ENCODE measurements at places on chromosomes 12 and 14.

DNA sequence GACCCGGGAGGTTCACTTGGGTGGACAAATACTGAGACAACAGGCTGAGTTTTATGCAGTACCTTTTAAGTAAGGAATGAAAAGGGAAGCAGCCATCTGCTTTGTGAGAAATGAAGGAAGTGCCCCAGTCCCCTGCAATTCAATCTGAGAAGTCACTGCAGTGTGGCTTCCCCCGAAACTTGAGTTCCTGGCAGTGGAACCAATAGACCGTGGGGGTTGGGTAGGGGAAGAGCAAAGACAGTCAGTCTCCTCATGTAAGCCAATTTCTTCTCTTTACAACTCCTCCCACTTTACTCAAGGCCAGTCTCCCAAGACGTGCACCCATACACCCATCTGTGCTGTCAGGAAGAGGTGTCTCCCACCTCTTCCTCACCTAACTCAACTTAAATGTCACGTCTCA lies 206.5 kb downstream of the BCAT1 start:
- DNase-seq, result peak; percentile 88

- peak; percentile 33 for DNase-seq
Measured at GRCh38 chr12:15855646-15856045, 26.5 kb upstream of the STRAP start.

DNA sequence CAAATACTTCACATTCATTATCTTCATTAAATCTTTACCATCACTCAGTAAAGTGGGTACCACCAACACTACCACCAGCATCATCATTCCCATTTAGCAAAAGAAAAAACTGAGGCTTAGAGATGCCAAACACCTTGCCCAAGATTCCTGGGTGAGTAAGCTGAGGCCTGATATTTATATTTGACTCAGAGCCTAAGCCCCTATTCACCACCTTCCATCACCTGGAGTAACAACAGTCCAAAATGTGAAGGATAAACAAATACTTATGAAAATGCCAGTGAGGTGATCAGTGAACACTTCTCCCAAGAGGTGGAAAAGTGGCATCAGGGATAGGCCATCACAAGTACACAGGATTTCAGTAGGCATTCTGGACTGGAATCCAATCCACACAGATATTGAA lies 3.7 kb downstream of the SLC38A1 start:
- no peak for DNase-seq

DNA sequence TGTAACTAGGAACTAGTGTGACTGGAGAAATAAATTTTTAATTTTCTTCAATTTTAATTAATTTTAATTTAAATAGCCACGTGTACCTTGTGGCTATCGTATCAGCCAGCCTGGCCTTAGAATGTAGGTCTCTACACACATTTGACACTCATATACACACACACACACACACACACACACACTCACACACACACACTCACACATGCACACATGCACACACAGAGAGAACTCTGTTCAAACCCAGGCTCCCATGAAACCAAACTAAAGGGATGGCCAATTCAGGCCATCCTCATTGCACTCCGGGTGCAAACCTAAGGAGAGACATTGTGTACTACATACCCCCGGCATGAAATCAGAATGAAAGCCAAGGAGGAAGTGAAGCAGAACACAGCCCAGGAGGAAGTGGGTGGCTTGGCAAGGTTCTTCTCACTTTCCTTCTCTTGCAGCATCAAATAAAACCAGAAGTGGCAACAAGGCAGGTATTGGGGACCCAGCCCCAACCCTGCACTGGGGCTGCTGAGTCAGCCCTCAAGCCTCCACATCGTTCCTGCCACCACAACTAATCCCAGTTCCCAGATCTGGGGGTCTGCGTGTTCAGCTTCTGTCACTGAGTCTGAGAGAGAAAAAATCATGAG lies 26.2 kb upstream of the CHPT1 start:
- DNase-seq, result peak; percentile 80

DNA sequence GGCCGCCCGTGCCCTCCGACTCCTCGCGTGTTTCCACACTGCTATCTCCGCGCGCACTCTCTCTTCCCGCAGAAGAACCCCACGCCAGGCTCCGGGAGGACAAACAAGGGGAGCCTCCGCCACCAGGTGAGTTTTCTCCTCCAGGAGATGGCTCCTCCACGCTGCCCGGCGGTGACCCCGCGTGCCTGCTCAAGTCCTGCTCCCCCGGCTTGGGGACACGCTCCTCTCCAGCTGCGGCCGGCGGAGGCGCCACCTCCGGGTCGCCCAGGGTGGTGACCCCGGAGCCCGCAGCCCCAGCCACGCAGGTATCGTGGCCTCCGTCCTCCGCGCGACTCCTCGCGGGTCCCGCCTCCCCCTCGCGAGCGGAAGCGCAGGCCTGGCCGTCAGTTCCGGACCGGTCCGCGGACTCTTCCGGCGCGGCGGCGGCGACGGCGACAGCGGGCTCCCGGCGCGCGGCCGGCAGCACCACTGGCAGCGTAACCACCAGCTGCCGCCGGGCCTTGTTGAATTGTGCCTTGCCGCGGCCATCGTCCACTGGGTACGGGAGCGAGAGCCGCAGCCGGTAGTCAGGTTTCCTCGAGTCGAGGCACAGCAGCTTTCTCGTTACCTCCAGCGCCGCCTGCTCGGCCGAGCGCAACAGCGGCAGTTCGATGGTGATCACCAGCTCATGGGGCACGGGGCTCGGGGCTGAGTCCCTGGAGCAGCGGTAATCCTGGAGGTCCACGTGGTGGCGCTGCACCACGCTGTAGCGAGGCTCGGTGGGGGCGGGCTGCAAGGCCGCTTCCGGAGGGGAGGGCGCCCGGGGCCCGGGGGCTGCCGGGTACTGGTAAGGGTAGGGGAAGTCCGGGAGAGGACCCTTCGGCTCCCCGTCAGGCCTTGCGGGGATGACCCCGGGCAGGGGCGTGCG lies 1.2 kb downstream of the DNAAF2 start:
- peak; percentile 92 for DNase-seq

GRCh38 chr12:50185970-50186663 lies 18.9 kb upstream of the CERS5 start:
- no peak for DNase-seq

Measured in inflammatory macrophage treated with lipopolysaccharide for 4 hours (primary cell).